ENCODE measurements at places on chromosomes 16 and 17. TPM values are rescaled to one million over a fixed set of nuclear protein-coding genes. Genes with fewer than 3 reads are reported as not detected.

KRT28 gene
- total RNA-seq = not detected

PPP1R27 gene
- total RNA-seq = not detected

KRT31 gene
- total RNA-seq = not detected

KRTAP17-1 gene
- not detected for total RNA-seq

METRNL gene
- total RNA-seq = 120 TPM

SOST gene
- total RNA-seq = not detected

SCNN1G gene
- 16.8 TPM for total RNA-seq

GINS2 gene
- total RNA-seq = 0.39 TPM

GP2 gene
- total RNA-seq = 2.9 TPM

DNA sequence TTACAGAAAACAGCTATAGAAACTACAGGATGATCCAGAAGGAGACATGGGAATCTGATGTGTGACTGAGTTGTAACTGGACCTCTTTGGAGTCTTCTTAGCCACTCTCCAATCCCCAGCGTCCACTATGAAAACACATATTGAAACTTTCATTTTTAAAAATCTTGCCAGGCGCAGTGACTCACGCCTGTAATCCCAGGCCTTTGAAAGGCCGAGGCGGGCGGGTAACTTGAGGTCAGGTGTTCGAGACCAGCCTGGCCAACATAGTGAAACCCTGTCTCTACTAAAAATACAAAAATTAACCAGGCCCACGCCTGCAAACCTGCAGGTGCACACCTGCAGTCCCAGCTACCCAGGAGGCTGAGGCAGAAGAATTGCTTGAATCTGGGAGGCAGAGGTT lies 53.3 kb downstream of the HIC1 start:
- no peak for DNase-seq
- H3K27me3 ChIP-seq = no peaks in the 10 kb centered on the region
- no peak overlapping the region for H3K27ac ChIP-seq
- peaks cover 24% of the 10 kb centered on the region for H3K4me1 ChIP-seq

DNA sequence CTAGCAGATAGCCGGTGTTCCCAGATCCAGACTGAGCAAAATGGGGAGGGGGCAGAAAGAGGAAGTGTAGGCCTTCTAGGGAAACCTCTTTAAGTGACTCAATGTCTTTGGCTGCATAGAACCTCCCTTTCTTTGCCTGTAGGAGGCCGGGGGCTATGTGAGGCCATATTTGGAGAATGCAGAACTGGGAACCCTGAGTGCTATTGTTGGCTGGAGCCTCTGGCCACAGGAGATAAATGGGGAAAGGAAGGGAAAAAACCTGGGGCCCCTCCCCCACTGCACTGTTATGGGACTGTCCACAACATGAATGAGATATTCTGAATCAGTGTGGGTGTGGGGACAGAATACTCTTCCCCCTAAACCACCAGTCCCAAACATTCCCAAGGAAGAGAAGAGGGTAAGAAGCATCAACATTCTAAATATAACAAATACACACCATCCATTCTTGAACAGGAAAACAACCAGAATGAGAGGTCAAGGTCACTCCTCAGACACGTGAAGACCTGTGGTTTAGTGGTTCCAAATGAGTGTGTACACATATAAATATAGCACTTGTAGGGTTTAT lies 2.4 kb downstream of the VPS25 start:
- no peaks in the 10 kb centered on the region for H3K27me3 ChIP-seq
- DNase-seq = no peak
- peaks cover 44% of the 10 kb centered on the region for H3K36me3 ChIP-seq
- peaks cover 23% of the 10 kb centered on the region for H3K4me1 ChIP-seq

DNA sequence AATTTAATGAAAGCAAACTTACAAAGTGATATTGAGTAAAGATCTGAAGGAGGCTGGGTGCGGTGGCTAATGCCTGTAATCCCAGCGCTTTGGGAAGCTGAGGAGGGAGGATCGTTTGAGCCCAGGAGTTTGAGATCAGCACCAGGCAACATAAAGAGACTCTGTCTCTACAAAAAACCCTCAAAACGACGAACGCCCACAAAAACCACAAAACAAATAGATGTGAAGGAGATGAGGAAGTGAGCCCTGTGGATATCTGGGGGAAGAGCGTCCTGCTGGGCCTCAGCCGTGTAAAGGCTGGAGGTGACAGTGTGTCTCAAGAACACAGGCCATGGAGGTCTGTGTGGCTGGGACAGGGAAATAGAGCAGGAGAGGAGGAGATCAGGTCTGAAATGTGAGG lies 68.8 kb downstream of the ITFG1 start:
- no peak for DNase-seq
- no peaks in the 10 kb centered on the region for H3K27me3 ChIP-seq
- H3K4me1 ChIP-seq = peaks cover 5% of the 10 kb centered on the region
- H3K4me3 ChIP-seq = no peak overlapping the region
- H3K27ac ChIP-seq = no peak overlapping the region
- no peaks in the 10 kb centered on the region for H3K36me3 ChIP-seq

GRCh38 chr17:79917902-79918484 lies 78.8 kb upstream of the CBX4 start:
- no peak for DNase-seq
- no peak overlapping the region for H3K4me3 ChIP-seq
- no peak overlapping the region for H3K27ac ChIP-seq
- H3K36me3 ChIP-seq = no peaks in the 10 kb centered on the region

GRCh38 chr17:1718362-1719165 lies 5.9 kb upstream of the WDR81 start:
- H3K4me3 ChIP-seq = peak overlapping the region; percentile 70
- DNase-seq = peak; percentile 68
- peak overlapping the region; percentile 97 for H3K27ac ChIP-seq
- H3K27me3 ChIP-seq = no peaks in the 10 kb centered on the region

DNA sequence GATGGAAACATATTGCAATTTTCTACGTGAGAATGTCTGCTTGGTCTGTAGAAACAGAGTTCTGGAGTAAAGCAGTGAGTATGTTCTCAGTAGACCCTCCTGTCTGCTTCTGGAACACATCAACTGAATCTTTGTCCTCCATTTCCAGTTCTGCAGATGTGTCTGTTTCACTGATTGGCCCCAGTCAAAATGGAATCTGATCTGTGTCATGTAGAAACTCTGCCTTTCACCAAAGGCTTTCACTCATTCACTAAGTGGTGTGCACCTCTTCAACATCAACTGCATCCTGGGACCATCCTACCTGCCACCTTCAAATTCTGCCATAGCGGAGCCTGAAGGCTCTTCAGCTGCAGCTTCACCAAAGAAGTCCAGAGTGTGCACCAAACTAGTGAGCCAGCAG lies 2.8 kb upstream of the ZNF267 start:
- peaks cover 24% of the 10 kb centered on the region for H3K4me1 ChIP-seq
- no peak for DNase-seq
- H3K27ac ChIP-seq = no peak overlapping the region

DNA sequence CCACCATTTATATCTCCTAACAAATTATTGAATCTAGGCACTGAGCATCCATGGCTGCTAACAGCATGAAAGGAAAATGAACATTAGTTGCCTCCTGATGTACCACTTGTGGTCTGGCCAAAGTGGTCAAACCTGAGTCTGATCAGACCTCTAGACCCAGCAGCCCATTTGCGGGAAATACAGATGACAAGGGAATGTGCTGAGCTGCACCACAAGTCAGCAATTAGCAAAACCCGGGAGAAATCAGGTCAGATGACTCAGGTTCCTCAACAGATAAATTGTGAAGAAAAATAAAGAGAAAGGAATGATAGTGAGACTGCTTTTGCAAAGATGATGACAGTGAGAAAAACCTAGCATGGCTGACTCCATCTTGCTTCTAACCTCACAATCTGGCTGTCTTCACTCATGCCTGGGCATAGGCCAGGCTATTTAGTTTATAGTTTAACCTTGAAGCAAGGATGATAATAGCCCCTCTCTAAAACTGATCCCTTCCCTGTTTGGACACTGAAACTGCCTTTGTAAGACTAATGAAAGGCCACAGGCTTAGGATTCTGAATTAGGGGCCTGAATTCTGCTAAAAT lies 142.7 kb upstream of the ASIC2 start:
- no peaks in the 10 kb centered on the region for H3K4me1 ChIP-seq
- no peak overlapping the region for H3K4me3 ChIP-seq
- no peaks in the 10 kb centered on the region for H3K36me3 ChIP-seq
- no peak for DNase-seq

DNA sequence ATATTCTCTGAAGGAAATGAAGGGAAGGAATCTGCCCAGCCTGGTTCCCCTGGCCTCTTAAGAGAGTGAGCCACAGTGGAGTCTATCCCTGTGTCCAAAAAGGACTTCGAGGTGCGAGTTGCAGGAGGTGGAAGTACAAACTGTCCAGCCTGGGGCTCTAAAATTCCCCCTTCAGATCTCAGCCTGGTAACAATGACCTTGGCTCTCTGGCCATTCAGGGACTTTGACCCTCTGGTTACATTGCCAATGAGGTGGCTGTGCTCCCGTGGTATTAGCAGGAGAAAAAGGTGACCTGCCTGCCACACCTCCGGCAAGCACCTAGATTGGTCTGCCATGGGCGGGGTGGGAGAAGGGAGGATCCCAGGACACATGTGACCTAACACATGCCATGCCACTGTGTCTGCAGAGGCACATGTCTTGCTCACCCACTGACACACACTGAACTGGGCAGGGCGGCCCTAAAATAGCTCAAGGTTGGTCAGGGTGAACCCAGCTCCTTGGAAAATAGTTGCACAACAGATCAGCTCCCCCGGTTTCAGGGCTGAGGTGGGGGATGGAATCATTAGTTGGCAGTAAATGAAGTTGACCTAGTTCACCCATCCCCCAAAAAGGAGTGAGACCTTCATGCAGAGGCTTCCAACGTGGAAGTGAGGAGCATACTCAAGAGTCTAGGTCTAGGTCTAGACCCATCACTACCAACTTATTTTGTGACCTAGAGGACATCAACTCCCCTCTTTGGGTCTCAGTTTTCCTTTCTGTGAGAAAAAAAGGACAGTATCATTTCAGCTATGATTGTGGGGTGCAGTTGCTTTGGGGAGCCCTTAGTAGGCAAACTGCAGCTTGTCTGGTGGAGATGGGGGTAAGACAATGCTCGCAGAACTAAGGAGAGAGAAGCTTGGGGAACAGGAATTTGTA lies 2.2 kb downstream of the NR1D1 start:
- DNase-seq = peak; percentile 95
- H3K27ac ChIP-seq = peak overlapping the region; percentile 87
- H3K4me3 ChIP-seq = peak overlapping the region; percentile 71
- peaks cover 78% of the 10 kb centered on the region for H3K4me1 ChIP-seq
- peaks cover 44% of the 10 kb centered on the region for H3K36me3 ChIP-seq

DNA sequence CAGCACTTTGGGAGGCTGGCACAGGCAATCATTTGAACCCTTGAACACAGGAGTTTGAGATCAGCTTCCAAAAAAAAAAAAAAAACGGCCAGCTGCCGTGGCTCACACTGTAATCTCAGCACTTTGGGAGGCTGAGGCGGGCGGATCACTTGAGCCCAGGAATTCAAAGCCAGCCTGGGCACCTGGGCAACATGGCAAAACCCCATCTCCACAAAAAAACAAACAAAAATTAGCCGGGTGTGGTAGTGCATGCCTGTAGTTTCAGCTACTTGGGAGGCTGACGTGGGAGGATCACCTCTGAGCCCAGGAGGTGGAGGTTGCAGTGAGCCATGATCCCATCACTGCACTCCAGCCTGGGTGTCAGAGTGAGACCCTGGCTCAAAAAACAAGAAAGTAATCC lies 39.0 kb downstream of the GRB2 start:
- no peaks in the 10 kb centered on the region for H3K36me3 ChIP-seq
- H3K27me3 ChIP-seq = no peaks in the 10 kb centered on the region
- peaks cover 63% of the 10 kb centered on the region for H3K4me1 ChIP-seq
- DNase-seq = no peak
- H3K4me3 ChIP-seq = no peak overlapping the region
- H3K27ac ChIP-seq = no peak overlapping the region

DNA sequence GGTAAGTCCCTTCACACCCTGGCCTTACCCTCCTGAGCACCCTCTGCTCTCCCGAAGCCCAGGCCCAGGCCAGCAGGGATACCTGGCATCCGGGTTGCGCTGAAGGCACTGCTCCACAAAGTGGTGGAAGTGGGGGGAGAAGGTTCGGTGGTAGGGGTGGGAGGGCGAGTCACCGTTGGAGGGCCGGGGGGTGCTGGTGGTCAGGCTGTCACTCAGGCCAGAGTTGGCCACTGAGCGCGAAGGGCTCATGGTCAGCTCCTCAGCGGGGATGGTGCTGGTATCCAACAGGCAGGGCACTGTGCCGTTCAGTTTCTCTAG lies 4.3 kb upstream of the LIMD2 start:
- no peaks in the 10 kb centered on the region for H3K27me3 ChIP-seq
- peaks cover 20% of the 10 kb centered on the region for H3K4me1 ChIP-seq
- peaks cover 22% of the 10 kb centered on the region for H3K36me3 ChIP-seq
- DNase-seq = no peak

- DNase-seq = no peak
- H3K27ac ChIP-seq = peak overlapping the region; percentile 53
- no peaks in the 10 kb centered on the region for H3K27me3 ChIP-seq
- no peak overlapping the region for H3K4me3 ChIP-seq
- no peaks in the 10 kb centered on the region for H3K36me3 ChIP-seq
Observed at GRCh38 chr16:69093974-69094373, 11.5 kb upstream of the HAS3 start.

DNA sequence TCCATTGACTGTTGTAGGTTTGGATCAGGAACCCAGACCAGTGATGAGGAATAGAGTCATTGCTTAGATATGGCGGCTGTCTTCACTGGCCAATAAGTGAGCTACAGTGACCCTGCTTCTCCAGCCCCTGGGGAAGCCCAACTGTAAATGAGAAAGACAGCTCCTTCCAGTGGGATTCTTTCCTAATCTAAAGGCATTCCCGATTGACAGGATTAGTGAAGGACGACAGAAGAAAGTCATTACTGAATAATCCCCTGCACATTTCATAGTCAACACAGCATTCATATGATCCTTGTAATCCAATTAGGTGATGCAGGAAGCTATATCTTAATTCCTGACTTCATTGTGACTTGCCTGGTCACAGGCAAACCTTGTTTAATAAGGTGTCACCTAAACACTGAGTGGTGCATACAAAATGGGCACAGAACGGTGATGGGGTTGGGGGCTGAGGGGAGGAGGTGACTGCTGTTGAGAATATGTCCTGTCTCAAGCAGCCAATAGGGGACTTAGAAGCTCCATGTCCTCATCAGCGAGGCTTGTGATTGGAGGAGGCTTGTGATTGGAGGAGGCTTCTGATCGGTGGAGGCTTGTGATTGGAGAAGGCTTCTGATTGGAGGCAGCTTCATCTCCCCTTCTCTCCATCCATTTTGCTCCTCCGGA lies 242.6 kb downstream of the XYLT1 start:
- no peaks in the 10 kb centered on the region for H3K27me3 ChIP-seq
- H3K36me3 ChIP-seq = no peaks in the 10 kb centered on the region
- peaks cover 5% of the 10 kb centered on the region for H3K4me1 ChIP-seq
- H3K4me3 ChIP-seq = no peak overlapping the region

- DNase-seq = no peak
- H3K27me3 ChIP-seq = no peaks in the 10 kb centered on the region
- no peaks in the 10 kb centered on the region for H3K36me3 ChIP-seq
Observed at GRCh38 chr17:20965492-20965891, 77.3 kb downstream of the USP22 start.

All from upper lobe of left lung (tissue), 6 donors.